Uterus (tissue), 4 donors: ENCODE measurements at places on chromosomes 7 and 10.

- DNase-seq: no peak
These were observed 53.4 kb upstream of the FHIP2A start for GRCh38 chr10:114767986-114768821.

- no peak for DNase-seq
These were observed 774.1 kb upstream of the AUTS2 start for GRCh38 chr7:68823996-68824780.

GRCh38 chr10:133368153-133368552 is 5.0 kb downstream of the ECHS1 start:
- no peak for DNase-seq

- DNase-seq: no peak
These were observed 293.6 kb downstream of the ARHGAP12 start for GRCh38 chr10:31635009-31635408.

DNA sequence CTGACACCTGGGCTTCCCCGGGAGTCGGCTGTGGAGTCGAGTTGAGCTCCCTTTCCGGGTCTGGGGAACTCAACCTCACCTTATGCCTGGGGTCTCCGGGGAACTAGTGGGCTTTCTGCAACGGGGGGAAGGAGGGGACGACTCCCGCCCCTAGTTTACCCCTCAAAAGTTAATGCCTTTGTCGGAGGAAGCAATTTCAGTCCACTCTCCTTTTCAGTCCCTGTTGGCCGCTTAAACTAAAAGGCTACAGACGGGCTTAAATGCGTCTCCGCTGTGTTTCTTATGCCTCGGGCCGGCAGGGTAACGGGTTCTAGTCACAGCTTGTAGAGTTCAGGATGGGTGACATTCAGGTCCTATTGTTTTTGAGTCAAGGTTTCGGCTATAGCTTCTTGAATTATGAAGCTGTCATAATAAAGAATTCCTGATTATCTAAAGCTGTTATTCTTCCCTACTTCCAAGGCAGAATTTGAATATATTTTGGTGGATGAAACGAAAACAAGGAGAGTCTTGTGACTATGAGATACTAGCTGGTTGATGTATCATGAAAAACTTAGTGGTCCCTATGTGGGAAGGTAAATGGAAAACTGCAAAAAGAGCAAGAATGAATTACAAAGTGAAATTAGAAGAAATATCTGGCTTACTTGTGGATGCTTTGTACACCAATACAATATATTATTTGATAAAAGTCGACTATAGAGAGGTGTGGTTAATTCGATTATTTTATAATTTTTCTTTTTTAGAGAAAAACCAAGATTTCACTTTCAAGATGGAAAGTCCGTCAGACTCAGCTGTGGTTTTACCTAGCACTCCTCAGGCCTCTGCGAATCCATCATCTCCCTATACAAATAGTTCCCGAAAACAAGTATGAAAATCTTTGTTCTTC is 495 bp downstream of the SFR1 start:
- no peak for DNase-seq

GRCh38 chr10:117497736-117498135 is 44.8 kb upstream of the EMX2 start:
- DNase-seq: no peak

DNA sequence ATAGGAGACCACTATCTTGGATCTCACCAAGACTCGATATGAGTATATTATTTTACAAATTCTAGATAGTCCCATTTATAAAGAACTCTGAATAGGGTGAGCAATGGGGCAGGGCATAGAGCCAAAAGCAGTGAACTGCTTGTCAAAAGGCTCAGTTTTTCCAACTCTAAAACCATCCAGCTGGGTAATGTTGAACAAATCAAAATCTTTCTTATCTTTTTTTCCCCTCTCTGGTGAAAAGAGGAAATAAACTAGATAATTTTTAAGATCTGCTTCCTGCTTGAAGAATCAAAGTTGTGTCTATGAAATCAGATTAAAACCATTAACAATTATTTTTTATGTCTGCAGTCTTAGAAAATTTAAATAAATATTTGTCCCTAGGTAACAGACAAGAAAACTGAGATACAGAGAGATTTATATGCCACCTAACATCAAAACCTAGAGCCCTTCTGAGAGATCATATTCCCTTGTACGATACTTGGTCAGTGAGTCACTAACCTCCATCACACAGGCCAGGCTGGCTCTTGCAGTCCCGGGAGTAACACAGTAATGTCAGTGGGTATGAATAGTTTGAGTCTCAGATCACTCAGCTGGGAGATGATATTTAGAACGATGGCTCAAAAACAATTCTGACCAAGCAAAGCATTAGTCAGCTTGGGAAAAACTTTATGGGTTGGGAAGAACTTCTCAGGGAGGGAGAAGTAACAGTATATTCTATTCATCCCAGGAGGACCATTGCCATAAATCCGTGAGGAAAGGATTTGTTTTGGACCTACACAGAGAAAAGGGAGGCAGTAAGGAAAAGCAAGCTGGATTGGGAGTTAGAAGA is 178.8 kb downstream of the REEP3 start:
- DNase-seq: peak; percentile 79

DNA sequence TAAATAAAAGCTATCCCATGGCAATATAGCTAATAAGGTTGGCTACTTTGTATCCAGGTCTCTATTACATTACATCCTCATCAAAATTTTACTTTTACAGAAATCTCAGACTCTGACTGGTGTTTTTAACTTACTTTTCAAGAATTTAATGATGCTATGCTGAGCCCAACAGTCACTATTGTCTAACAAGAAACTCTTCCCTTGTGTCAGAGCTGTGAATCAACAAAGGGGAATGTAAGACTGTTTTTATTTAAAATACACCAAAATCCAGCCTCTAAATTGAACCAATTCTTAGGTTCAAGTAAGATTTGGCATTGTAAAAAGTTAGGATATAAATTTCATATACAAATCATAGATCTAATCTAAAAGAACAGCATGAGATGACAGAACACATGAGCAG is 7.0 kb downstream of the RTKN2 start:
- no peak for DNase-seq

GRCh38 chr7:104096683-104097082 is 107.2 kb upstream of the RELN start:
- no peak for DNase-seq

DNA sequence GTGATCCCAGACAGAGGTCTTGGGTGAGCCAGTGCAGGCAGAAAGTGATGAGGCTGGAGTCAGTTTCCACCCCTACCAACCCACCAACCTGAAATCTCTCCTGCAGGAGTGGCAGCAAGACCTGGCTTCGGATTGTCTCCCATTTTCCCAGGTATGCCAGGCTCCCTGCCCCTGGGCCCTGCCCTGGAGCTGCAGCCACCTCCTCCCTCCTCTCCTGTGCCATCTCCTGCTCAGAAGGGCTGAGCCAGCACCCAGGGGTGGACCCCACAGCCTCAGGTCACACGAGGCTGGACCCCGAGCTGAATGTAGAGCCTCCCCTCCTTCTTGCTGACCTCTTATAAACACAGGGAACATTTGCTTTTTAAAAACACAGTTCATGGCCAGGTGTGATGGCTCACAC is 17.0 kb upstream of the LIMK1 start:
- no peak for DNase-seq

- DNase-seq: no peak
These were observed 219.5 kb upstream of the KCND2 start for GRCh38 chr7:120053390-120053961.
